ENCODE measurements at places on chromosomes 3 and 15.

DNA sequence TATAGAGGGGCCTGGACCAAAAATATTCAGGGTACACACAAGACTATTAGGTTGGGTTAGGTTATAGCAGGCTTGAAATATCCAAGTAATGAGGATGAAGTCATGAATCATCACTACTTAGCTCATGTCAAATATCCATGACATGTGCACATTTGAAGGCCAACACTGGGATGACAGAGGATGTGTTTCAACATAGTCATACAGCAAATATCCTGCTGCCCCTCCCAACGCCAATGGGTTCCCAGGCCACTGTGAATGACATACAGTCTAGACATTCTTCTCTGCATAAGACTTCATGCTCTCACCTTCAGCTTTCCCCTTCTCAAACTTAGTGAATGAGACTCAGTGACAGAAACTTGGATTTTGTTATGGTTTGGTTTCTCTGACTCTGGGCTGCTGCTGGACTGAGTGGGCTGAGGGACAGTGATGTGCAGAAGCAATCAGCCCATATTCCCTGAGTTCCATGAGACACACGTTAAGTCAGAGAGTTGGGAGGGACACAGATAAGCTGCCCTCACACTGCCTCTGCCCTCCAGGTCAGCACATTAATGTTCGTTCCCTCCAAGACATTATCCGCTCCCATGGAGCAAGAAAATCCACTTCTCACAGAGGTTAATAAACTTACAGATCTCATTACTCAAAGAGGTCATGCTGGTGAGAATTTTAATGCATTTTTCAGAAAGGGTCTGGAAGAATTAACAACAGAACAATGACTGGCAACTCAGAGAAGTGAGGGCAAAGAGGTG is 15.4 kb downstream of the HOMER2 start:
- no peak for DNase-seq

DNA sequence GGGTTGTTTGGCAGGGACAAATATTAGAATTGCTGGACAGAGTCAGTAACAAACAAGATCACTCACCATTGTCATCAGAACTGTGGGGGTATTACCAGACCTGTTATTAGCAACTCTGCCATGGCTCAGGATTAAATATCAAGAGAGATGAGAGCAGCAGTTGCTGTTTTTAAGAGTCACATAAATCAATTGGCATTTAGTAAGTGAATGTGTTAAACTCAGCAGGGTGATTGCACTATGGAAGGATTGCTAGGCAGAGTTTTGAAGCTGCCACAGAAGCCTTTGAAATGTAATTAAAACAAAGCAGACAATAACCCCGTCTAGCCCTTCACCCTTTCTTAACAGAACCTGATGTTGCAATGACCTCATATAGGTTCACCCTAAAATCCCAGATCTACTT is 238.8 kb downstream of the GAP43 start:
- no peak for DNase-seq

DNA sequence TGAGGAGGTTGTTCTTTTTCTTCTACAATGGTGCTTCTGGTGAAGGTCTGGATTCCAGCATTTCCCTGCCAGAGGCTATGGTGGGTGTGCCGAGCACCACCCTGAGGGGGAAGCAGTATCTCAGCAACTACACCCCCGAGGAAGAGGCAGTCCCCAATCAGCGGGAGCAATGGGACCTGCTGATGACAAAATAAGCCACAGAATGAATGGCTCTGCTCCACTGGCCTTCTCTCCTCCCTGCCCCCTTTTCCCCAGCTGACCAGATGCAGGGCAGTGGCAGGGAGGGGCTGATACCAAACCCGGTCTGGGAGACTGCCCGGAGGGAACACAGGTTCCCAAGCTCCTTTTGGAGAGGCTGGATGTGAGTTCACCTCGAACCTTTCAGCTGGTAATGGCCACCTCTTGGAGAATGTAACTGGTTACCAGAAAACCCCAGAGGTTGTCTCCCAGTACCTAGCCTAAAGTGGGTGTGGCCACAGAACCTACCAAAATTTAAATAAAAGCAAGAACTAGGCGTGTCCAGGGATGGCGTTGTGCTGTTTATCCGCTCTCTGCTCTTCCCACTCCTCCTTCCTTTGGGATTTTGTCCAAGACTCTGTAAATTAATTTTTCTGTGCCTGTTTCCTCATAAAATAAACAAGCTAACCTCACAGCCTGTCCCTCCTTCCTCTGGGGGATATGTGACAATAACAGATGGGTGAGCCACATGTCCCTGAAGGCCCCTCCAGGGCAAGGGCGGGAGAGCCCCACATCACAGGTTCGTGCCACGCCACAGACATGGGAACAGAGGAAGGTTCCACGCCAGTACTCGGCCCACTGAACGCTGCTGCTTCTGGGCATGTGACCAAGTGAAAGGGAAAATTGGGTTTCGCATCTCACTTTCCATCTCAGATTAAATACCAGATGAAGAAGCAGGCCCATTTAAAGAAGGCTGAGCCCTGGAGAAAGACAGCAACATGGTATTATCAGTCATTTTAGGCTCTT is 35.1 kb upstream of the SPTBN5 start:
- no peak for DNase-seq

GRCh38 chr15:49075881-49076280 is 29.6 kb upstream of the SECISBP2L start:
- peak; percentile 54 for DNase-seq

- peak; percentile 75 for DNase-seq
Measured at GRCh38 chr3:41200669-41201021, 1.3 kb downstream of the CTNNB1 start.

GRCh38 chr3:107077391-107077790 is 299.8 kb upstream of the CCDC54 start:
- DNase-seq, result no peak

DNA sequence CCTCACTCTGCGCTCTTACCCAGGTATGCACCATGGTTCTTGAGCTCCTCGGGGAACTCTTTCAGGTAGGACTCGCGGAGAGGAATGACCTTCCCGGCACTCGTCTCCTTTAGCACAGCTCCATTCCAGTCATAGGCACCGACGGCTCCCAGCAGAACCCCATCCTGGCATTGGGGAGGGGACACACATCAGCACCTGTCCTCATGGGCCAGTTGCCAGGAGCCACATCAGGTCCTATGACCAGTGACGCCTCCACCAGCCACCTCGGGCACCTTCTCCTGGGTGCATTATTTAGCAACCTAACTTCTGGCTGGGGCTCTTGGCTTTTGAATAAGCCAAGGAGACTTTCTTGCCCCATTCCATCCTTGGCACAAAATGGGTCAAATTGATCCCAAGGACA is 61.9 kb downstream of the FEM1B start:
- no peak for DNase-seq

DNA sequence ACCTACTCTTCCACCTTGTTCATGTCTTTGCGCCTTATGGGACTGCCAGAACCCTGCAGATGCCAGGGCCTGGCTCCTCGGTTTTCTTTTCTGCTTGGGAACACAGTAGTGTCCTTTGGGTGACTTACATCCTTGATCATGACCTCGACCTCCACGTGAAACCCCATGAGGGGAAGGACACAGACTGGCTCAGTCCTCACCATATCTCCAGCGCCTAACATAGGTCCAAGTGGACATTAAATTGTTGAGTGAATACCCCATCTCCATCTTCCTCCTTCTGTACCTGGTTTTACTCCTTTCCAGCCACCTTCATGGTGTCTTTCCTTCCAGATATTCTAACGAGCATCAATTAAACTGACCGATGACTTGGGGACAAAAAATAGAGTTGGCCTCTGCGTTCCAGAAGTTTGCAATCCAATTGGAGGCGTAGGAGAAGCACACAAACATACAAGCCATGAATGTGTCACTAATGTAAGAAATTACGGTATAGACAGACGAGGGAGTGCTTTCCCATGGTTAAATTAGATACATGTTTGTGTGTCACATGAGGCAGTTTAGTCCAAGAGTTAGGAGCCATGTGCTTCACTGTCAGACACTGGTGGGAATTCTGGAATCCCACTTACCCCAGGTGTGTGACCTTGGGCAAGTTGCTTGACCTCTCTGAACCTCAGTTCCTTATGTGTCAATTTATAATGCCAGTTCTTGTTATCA is 907 bp upstream of the HERC1 start:
- no peak for DNase-seq

DNA sequence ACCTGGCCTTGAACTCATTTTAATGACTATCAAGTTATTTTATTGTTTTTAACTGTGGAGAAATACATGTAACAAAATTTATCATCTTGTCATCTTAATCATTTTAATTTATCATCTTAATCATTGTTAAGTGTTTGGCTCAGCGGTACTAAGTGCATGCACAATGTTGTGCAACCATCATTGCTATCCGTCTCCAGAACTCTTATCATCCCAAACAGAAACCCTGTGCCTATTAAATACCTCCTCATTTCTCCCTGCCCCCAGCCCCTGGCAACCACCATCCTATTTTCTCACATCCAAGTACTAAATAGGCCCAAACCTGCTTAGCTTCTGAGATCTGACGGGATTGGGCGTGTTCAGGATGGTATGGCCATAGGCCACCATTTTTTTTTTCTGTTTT is 51.5 kb upstream of the UBP1 start:
- DNase-seq, result no peak

DNA sequence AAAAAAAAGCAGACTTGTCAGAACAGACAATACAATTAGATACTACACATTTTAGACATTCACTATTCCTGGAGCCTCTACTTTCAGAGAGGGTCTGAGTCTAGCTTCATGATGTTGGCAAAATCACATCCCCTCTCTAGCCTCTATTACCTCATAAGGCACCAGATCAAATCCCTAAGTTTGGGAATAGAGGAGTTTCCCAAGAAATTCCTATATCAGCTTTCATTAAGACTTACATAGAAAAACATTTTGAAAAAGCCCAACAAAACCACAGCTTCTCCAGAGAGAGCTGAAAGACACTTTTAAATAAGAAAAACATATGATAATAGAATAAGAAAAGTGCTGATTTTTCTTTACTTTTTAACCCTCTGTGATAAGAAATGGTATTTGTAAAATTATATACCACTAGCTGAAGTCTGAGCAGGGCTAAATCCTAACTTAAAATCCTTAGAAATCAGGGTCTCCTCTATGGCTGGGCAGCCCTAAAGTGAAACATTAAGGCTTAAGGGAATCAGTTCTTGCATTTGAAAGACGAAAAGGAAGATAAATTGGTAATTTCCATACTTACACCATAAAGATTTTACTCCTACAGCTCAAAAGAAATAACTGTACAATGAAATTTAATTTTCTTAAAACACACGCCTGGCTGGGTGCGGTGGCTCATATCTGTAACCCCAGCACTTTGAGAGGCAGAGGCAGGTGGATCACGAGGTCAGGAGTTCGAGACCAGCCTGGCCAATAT is 4.3 kb downstream of the TBC1D2B start:
- no peak for DNase-seq

GRCh38 chr3:52086461-52086860 is 30.1 kb upstream of the DUSP7 start:
- no peak for DNase-seq

DNA sequence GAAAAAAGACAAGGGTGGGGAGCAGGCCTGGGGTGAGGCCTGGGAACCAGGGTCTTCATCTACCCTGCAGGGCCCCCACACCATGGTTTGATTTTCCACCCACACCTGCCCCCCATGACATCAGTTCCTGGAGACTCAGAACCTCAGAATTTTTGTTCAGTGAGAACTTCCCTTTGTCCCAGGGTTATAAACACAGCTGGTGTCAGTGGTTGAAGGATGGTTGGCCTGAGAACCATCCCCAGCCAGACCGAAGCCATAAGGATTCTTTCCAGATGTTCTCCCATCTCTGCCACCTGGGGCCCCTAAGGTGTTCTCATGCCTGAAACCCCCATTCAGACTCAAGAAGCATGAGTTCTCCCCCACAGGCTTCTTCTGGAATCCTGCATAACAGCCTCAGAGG is 16.6 kb downstream of the CCDC33 start:
- DNase-seq, result no peak

DNA sequence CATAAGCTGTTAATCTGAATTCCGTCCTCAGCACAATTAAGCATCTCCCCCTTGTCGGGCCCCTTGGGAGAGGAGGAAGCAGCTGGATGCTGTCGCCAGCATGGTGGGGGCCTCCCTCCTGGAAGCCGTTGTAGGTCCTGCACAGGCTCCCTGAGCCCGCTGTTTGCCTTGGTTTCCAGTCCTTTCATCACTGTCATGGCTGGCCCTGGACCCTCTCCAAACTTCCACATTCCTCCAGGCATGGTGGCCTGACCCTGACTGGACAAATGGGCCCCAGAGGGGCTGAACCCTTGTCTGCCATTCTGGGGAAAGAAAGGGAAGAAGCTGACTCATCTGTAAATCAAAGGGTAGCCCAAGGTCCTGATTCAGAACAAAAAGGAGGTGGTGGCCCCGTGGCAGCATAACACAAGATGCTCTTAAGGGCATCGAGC is 300.5 kb upstream of the LRRFIP2 start:
- no peak for DNase-seq

GRCh38 chr3:126618021-126618420 is 36.9 kb downstream of the TXNRD3 start:
- DNase-seq, result no peak

All from SIG-M5 (cell line).